CD4-positive, alpha-beta T cell treated with Interleukin-15 for 4 hours (primary cell): ENCODE measurements at places on chromosomes 6 and 20.

DNA sequence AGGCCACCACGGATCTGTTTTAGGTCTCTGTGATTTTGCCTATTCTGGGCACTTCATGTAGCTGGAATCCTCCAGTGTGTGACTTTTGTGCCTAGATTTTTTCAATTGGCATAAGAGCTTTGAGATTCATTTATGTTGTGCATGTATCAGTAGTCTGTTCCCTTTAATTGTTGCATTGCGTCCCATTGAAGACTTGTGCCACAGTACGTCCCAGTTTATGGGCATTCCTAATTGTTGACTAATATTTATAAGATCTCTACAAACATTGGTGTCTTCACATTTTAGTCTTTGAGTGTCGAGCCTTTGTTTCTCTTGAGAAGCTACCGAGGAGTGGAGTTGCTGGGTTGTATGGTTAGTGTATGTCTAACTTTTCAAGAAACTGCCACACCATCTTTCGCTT lies 704 bp upstream of the FAM210B start:
- DNase-seq = no peak

GRCh38 chr6:13624871-13625288 lies 9.7 kb downstream of the NOL7 start:
- peak; percentile 32 for DNase-seq

GRCh38 chr6:75922226-75922625 lies 150.2 kb downstream of the IMPG1 start:
- DNase-seq = no peak

DNA sequence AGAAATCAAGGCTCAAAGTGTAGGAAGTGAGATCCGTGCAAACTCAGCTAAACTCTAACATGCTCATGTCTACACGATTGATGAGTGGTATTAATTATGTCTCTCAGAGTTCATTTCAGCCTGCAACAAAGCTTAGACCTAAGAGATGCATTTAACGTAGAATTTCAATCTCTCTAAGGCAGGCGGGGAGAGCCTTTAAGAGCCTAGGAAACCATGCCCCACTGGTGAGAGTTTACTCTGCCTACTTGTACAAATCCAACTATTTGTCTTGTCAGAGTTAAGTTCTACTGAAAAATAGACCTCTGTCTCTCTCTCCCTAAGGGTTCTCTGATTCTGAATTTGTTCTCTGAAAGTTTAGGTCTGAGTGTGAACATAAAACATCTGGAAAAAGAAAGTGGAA lies 100.9 kb downstream of the SPTLC3 start:
- no peak for DNase-seq

DNA sequence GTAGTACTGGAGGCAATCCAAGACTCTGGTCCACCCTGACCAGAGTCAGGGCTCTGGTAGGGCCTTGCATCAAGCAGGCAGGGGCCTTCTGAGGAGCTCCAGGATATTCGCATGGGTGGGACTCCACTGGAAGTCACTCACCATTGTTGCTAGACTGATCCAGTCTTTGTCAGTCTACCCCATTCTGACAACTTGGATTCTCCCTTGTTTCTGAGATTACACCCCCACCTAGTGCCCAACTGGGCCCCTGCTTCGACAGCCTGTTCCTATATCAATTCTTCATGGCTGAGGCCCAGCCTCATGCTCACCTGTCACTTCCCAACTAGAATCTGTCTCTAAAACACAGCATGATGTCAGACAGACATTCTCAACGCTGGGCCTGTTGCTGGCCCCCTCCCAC lies 5.2 kb downstream of the SLC35D3 start:
- no peak for DNase-seq

DNA sequence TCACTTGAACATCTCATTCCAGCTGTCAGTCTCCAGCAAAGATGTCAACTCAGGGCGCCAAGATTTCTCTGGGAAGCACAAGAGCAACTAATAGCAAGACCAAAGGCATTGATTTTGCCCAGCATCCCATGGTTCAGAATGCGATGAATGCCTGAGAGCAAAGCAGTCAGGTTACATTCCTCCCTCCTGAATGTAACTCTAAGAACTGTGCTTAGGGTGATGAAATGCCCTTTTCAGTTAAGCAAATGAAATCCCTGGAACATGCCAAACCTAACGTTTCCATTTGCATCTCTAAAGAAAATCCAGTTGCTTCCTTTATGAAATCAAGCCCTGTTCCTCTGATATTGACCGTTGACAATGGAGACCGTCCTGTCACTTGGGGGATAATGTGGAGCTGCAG lies 224.0 kb upstream of the PLN start:
- DNase-seq = no peak

DNA sequence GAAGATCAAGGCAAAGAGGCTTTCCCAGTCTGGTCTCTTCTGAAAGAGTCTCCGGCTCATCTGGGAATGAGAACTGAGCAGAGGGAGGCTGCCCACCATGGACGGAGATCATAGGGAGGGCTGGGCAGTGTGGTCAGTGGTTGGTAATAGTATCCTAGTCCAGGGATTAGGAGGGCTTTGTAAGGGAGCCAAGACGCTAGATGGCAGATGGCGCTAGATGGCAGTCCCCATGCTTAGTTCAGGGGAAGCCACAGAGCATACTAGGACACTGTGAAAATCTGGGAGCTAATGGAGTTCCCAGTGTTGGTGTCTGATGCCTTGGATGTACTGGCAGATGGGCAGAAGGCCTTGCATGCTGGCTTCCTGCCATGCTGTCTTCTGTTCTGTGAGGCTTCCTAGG lies 21.7 kb upstream of the DAAM2 start:
- DNase-seq = no peak

DNA sequence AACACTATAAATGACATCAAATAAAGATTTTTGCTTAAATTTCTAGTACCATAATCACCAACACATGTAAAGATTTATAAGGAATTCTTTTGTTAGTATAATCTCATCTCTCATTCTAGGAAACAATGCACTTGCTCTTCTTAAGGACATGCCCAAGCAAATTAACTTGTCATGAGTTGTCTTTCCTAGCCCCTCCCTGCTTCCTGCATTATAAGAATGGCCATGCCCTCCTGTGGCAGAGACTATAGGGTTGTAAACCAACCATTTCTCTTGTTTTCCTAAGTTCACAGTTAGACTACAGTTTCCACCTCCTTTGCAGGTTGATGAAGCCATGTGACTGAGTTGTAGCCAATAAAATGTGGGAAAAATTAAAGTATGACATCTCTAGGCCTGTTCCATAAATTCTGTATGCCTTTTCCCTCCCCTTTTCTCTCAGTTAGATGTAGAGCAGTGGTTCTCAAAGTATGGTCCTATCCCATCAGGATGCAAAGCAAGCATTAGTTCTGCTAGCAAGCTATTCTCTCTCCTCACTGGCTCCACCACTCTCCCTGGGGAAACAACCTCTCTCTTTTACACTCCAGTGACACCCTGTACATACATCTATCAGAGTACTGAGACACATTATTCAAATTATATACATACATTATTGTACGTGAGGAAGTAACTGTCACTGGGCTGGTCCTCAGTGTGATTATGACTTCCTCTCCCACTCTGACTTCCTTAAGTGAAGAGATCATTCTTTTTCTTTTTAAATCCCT lies 295.0 kb downstream of the PKHD1 start:
- no peak for DNase-seq
